ENCODE measurements at places on chromosomes 12 and 14.
A peak's percentile ranks its signal among the peaks of the same experiment; 100 is the strongest.

DNA sequence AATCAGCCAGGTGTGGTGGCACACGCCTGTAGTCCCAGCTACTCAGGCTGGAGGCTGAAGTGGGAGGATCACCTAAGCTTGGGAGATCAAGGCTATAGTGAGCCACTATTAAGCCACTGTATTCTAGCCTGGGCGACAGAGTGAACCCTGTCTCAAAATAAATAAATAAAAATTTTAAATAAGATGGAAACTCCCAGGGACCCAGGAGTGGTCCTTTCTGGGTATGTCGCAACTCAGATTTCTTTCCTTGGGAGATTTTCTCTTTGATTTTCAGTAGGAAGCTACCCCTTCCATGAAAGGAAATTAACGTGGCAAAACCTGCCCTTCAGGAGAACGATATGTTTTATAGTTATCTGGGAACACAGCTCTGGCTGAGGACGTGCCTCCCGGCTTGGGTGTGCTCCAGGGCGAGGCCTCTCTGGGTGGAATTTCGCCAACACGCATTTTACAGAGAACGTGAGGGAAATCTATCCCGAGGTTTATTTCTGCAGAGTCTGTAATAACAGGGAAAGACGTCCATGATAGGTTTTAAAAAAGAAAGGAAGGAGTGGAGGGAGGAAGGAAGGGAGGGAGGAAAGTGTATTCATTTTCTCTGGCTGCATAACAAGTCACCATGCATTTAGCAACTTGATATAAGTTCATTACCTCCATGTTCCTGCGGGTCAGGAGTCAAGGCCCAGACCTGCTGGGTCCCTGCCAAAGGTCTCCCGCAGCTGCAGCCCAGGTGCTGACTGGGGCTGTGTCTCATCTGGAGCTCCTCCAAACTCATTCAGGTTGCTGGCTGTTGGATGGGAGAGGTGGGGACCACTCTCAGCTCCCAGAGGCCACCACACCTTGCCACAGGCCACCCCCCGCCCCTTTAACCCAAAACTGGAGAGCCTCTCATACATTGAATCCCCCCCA is 80.6 kb upstream of the GSC start:
- no peak for DNase-seq

DNA sequence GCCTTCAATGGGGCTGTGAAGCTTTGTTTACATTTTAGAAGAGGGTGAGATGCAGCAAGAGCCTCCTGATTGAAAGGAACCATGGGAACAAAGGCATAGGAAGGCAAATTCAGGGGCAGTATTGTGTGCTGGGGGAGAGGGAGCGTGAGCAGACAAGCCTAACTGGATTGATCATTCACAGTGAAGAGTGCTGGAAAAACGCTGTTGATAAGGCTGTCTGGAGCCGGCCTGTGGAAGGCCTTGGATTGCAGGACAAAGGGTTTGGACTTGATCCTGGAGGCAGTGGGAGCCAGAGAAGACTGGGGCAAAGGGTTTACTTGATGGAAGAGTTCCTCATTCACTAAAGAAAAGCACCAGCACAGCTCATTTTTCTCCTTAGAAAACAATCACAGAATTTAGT is 160.5 kb downstream of the PAH start:
- DNase-seq = no peak

DNA sequence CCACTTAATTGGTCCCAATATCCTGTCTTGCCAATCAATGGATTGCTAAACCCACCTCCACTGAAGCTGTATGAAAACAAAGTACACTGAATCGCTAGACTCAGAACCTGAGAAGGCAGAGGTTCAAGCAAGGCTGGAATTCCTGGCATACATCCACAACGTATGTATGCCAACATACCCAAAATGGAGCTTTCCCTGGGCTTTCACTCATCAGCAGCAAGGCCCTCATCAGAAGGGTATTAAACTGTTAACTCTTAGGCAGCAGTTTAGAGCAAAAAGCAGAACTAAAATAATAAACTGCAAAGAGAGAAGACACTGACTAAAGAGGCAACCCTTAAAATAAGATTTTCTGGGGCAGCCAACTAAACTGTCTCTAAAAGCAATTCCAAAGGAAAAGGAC is 13.6 kb downstream of the MED13L start:
- DNase-seq = no peak

GRCh38 chr12:127263621-127264020 is 1003.3 kb upstream of the TMEM132C start:
- no peak for DNase-seq

- no peak for DNase-seq
These were observed 4.9 kb upstream of the RIC8B start for GRCh38 chr12:106769546-106769945.

- DNase-seq = no peak
These were observed 50.1 kb upstream of the RERGL start for GRCh38 chr12:18139989-18140596.

DNA sequence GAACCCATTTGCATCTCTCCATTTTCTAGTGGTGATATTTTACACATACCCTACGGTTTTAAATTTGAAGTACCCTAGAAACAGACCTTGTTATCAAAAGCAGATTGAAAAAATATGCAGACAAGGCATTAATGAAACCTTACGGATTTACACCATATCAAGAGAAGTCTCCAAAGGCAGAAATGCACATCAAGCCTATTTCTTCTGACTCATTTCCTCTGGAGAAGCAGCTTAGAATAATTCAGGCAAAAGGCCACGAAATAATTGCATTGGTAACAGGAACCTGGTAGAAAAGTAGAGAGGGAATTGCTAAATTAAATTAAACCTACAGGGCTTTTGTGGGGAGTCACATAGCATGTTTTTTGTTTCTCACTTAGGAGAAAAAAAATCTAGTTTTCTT is 34.7 kb downstream of the KICS2 start:
- DNase-seq = no peak

DNA sequence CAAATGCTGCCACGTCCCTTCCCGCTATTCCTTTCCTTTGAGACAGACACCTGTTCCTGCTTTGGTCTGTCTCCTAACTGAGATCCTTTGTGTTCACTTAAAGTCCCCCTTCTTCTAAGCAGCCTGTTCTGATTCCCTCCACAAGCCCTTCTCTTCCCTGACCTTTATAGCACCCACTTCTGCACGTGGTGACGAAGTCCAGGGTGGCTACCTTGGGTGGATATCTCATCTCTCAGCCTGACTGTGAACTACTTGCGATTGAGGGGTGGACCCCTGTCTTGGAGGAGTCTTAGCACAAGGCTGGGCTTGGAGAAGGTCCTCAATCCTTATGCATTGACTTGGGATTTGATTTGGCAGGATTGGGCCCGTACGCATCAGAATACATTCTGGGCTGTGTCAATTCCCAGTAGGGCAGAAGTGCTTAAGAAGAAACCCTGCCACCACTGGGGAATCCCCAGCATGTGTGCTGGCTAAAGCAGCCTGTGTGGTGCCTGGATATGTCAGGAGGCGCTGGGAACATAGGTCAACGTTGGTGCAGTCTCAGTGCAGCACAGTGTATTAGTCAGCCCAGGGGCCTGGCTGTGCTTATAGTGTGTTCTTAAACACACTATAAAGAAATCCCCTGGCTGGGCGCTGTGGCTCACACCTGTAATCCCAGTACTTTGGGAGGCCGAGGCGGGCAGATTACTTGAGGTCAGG is 23.6 kb downstream of the KRT80 start:
- no peak for DNase-seq

GRCh38 chr12:47744005-47744651 is 14.6 kb downstream of the RAPGEF3 start:
- peak; percentile 61 for DNase-seq

- DNase-seq = no peak
These were observed 262.3 kb upstream of the NOVA1 start for GRCh38 chr14:26860111-26860510.

GRCh38 chr14:35814371-35815005 is 5.4 kb upstream of the RALGAPA1 start:
- DNase-seq = peak; percentile 79

DNA sequence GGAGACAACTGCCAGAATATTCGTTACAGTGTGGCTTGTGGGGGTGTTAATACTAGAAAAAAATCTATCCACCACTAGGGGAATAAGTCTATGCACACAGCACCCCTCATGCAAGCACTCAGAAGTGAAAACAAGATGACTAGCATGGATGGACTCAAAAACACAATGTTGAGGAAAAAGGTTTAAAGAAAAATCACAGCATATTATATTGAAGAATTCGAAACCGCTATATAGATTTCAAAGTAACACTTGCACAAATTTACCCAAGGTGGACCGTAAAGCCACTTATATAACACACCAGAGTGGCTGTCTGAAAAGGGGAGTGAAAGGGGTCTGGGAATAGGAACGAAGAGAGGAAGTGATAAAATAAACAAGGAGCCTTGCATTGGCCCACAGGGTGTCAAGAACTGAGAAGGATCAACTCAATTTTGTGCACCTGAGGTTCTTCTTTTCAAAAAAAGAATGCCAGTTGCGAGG is 544 bp downstream of the ABCD4 start:
- DNase-seq = peak; percentile 24

DNA sequence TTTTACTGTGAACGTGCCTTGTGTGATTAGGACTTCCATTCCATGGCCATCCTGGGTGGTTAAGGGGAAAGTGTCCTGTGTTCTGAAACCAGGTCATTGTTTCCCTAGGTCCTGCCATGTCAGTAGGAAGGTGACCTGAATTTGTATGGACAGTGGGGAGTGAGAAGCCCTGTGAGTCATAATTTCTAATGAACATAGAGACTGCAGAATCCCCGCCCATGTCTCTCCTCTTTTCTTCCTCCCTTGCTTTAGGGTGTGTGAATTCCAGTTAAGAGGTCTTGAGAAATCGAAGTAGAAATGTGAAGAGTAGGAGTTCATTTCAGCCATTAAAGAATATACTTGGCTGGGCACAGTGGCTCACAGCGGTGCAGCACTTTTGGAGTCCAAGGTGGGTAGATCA is 8.1 kb downstream of the TTC9 start:
- DNase-seq = no peak

DNA sequence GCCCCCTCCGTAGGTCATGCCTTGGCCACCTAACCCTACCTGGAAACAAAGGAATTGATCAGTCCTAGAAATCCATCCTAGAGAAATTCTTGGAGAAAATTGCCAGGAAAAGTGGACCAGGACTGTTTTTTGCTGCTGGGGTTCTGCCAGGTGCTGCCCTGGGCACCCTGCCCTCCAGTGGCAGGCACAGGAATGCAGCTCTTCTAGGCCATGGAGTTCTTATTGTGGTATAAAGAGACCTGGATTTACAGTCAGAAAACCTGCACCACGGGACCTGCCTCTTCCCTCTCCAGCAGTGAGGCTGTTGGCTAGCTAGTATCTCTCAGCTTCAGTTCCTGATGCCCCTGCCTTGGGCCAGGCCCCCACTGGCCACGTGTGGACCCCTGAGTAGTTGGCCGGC is 59.7 kb downstream of the SLC24A4 start:
- no peak for DNase-seq

DNA sequence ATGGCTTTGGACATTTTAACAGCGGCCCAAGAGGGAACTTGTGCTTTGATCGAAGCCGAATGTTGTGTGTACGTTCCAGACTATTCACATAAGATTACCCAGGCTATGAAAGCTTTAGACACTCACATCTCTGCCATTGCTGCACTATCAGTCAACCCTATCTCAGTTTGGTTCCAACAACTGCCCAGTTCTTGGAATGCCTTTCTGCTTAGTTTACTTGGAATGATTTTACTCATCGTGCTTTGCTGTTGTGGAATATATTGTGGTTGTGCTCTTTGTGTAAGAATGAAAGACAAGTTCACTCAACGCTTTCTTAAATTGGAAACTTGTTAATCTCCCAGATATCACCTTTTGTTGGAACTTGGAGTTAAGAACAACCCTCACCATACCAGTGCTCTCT is 498.2 kb downstream of the GLT1D1 start:
- DNase-seq = no peak

GRCh38 chr12:26293612-26294011 is 98.2 kb downstream of the SSPN start:
- no peak for DNase-seq

GRCh38 chr12:53644133-53644532 is 18.0 kb upstream of the ATF7 start:
- DNase-seq = no peak

- DNase-seq = no peak
These were observed 33.9 kb upstream of the PPM1A start for GRCh38 chr14:60215127-60215444.

- no peak for DNase-seq
These were observed 119.7 kb upstream of the HIF1A start for GRCh38 chr14:61575551-61576150.

GRCh38 chr12:23628806-23629205 is 320.7 kb downstream of the SOX5 start:
- DNase-seq = no peak

DNA sequence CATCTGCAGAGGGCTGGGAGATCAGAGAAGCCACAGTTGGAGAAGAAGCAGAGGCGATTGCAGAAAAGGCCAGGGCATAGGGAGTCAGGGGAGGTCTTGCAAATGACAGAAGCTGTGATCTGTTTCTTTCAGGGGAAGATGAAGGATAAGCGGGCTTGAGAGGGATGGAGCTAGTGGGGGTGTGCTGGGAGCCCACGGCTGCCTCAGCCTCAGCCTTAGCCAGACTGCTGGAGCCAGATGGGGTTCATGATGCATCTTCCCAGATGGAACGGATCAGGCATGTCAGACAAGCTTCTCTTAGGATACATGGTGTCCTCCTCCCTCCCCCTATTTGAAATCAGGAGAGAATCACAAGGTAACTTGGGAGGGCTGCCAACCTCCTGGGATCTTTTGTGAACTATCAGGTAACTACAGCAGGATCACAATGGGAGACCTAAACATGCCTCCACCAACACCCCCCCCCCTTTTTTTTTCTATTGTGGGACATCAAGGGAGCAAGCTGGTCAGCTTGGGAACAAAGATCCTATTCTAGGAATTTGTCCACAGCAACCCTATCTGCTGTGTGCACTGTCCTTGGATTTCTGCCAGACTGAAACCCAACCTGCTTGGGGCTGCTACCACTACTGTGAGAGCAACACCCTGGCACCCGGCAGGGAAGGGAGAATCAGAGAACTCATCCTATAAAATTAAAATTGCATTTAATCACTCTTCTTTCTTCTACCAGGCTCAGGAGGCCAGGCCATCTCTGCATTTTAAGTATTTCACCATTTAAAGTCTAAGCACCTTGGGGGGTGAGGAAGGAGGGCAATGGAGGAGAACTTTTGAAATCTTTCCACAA is 10.7 kb upstream of the ATP2A2 start:
- DNase-seq = no peak

GRCh38 chr14:101418601-101419000 is 142.7 kb upstream of the DIO3 start:
- DNase-seq = no peak

DNA sequence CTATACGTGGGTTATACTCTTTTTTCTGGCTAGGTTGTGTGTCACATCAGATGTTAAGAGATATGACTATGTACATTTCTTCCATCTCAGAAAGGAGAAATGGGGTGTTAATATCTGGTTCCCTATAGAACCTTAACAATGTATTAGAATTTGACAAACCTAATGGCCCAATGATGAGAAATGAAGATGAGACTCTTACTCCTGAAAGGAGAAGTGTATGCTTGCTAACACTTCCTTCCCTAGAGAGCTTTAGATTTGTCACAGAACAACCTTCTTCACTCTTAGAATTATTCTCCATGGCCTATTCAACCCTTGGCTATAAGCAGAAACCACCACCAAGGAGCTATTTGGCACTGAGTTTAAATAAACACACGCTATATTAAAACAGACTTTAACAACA is 839.6 kb downstream of the GALC start:
- DNase-seq = no peak

Measured in activated CD4-positive, alpha-beta memory T cell treated with anti-CD3 and anti-CD28 coated beads, Interleukin-2, amount 10 ng/mL, durations not matched to agents 7 days and 5 days (primary cell).